NAMALWA (cell line): ENCODE measurements at places on chromosomes 1 and 21.

DNA sequence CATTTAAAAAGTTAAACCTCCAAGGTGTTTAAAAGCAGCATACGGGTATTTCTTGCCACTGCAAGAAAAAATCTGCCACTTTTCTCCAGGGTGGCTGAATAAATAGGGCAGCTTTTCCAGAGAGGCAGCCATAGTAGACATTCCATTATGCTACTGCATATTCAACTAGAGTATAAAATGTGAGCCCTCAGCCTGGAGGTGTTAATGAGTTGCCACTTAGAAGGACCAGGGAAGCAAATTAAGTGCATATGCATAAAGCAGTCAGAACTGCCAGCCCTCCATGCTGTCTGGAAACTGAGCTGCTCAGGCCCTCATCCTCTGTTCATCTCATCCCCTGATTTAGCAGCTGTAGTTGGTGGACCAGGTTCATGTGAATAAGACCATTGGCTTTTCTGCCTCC is 99.4 kb downstream of the DIRAS3 start:
- DNase-seq, result no peak

GRCh38 chr1:61748566-61748965 is 6.3 kb downstream of the PATJ start:
- DNase-seq, result no peak

- no peak for DNase-seq
Measured at GRCh38 chr21:45330075-45330781, 42.5 kb upstream of the POFUT2 start.

DNA sequence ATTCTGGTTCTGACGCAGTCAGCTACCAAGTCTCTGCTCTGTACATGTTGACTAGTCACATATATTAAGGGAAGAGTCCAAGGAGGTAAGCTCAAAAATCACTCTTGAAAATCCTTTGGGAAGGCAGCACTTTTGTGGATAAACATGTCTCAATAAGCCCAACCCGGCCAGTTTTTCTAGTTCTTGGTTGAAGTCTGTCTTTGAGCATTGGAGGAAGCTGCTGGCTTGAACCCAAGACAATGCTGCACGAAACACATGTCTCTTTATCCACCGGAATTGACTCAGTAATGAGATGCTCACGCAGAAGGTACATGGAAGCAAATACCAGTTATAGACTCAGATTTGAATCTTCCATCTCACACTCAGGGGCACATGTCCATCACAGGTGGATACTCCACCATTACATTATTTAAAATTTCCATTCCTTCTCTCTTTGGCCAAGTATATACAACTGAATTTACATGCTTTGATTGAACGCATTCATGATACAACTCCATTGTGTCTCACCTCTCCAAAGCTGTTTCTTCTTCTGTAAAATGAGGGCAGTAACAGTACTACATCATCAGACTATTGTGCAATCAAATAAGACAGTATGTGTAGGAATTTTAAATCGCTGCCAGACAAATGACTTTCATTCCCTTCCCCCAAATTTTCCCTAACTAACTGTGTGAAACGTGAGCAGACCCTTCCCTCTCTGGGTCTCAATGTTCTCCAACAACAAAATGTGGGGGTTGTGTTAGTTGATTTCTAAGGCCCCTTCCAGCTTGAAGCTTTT is 9.6 kb upstream of the GUCA2A start:
- no peak for DNase-seq

- DNase-seq, result no peak
Measured at GRCh38 chr21:42346441-42346840, 4.4 kb downstream of the TFF2 start.

DNA sequence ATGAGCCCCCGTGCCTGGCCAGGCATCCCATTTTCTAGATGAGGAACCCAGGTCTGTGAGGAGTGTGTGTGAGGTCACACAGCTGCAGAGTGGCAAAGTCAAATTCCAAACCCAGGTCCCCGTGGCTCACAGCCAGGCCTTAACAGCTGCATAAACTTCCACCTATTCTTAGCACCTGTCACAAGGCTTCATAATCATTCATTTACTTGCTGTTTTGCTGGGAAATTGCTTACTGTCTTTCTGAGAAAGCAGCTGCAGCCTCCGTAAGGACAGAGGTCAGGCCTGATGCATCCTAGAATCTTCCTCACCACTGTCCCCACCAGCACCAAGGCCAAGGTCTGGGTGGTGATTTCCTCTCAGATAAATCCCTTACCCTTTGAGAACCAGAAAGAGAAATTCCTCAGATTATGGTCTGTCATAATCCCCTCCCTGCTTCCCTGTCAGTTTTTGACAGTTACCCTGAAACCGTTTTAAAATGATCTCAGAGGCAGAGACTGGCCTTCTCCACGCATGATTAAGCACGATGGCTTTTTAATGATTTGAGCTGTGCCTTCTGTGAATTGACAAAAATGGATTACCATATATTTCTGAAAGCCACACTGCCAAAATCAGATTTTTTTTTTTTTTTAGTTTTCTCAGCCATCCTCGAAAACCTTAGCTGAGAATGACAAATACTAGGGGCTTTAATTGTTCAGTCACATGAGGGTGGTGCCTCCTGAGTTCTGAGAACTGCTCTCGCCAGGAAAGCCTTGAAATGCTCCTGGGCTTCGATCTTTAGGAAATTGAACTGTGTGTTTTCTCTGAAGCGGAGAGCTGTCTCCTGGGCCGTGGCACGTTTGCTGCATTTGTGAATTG is 70.0 kb upstream of the SELENON start:
- peak; percentile 58 for DNase-seq

- peak; percentile 49 for DNase-seq
Measured at GRCh38 chr1:87394982-87395381, 66.3 kb downstream of the LMO4 start.
